Activated naive CD4-positive, alpha-beta T cell (primary cell): ENCODE measurements at places on chromosomes 6 and 20.

DNA sequence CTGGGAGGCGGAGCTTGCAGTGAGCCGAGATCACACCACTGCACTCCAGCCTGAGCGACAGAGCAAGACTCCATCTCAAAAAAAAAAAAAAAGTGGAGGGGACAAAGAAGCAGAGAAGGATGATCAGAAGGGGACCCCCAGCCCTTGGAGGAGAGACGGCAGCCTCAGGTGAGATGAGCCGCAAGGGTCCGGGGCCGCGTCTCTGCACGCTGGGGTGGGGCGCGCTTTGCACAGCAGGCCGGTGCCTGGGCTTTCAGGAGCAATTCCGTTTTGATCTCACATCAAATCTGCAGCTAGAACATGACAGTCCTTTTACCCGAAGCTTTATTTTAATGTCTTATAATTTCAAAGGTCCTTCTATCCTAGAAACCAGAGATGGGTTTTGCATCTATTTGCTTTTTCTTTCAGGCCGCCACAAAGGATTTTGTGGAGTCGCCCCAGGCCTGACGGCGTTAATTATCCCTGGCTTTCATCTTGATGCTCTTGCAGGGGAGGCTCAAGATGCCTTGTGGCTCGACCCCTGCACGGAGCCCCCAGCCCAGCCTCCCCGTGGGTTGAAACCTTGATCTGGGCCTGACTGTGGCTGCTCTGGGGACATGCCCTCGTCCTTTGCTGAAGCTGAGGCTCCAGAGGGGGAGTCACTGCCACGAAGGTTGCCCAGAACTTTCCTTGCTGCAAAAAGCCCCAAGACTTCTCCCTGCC is 17.3 kb downstream of the HRH3 start:
- no peak for DNase-seq

DNA sequence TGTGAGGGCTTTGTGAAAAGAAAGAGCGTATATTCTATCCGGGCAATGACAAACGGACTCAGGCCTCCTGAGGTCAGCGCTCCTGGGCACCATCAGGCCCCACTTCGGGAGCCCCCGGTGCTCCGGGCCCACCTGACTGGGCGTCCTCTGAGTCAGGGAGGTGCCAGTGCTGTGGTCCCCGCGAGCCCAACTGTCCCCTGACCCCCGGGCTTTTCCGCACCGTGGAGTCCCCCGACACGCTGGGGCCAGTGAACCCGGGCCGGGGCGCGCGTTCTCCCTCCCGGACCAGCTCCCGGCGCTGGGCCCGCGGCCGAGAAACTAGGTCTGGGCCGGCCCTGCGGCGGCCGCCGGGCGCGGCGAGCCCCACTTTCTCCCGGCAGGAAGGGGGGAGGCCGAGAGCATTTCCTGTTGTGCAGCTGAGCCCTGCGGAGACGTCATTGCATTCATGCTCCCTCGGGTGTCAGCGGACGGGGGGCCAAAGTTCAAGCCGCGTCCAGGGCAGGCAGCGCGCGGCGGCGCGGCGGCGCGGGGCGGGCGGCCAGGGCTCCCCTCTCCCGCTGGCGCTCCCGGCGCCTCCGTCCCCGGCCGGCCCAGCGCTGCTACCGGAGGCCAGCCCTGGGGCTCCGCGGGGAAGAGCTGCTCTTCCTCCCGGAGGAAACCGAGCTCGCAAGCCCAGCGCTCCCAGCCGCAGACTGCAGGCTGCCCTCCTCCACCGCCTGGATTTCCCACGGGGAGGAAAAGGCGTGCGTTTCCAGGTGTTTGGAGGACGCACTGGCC is 18.3 kb downstream of the HIVEP2 start:
- DNase-seq, result peak; percentile 63

DNA sequence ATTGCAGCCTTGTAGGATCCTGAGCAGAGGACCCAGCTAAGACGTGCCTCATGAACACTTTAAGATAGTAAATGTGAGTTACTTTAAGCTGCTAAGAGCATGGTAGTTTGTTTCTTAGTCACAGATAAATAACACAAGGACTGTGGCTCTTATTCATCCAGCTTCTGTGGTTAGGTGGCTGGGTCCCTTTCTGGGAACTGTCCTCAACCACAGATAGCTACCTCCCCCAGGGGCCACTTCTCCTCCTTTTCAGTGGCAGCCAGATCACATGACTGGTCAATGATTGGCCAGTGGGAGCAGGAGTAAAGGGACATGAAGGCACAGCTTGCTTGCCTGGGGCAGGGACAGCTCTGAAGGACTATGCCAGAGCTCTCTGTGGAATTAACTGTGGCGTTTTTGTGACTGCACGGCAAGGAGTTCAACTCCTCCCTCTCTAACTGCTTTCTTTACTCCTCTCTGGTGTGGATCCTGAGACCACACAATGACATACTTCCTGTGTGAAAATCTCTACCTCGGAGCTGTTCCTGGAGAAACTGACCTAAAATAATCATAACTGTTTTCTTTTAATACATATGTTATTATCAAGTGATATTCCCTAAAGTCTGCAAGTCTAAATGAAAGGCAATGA is 76.5 kb downstream of the NRN1 start:
- no peak for DNase-seq

- no peak for DNase-seq
Observed at GRCh38 chr6:9499709-9500108, 915.2 kb downstream of the TFAP2A start.

GRCh38 chr6:19159089-19159488 is 678.1 kb upstream of the ID4 start:
- DNase-seq, result no peak

GRCh38 chr6:21118216-21118780 is 475.3 kb upstream of the SOX4 start:
- no peak for DNase-seq

DNA sequence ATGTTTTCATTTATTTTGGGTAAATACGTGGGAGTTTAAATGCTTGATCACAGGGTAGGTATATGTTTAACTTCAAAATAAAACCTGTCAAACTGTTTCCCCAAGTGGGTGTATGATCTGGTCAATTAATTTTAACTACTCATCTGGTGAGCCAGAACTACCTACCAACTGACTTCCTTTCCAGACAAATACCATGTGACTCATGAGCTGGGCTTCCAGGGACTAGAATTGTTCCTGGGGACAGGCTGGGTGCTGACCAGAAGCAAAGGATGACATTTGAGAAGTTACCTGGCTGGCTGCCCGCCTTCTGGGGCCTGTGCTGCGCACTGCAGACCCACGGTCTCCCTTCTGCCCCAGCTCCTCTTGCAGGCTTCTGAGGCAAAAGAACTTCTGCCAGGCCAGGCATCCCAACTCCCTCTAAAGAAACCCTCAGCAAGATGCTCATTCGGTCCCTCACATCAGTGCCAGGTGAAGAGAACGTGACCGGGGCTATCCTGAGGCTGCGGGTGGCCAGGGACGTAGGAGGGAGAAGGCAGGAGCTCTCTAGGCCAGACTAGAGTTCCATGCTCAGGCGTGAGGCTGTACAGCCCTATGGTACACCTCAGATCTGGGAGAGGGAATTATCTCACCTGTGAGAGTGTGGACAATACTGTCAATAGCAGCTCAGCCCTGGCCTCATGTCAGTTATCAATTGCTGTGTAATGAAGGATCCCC is 103.6 kb downstream of the JPH2 start:
- no peak for DNase-seq

- DNase-seq, result no peak
Observed at GRCh38 chr20:25584905-25585704, at the start of gene NINL. Gene NINL (minus strand): TSS chr20:25585531. CDS start chr20:25526587, 58,944 bp downstream.

- DNase-seq, result no peak
Observed at GRCh38 chr6:82588859-82589412, 225.3 kb downstream of the TPBG start.

GRCh38 chr20:20553541-20553940 is 158.9 kb downstream of the RALGAPA2 start:
- DNase-seq, result no peak

- DNase-seq, result no peak
Observed at GRCh38 chr20:32440069-32440757, 82.1 kb downstream of the ASXL1 start.

DNA sequence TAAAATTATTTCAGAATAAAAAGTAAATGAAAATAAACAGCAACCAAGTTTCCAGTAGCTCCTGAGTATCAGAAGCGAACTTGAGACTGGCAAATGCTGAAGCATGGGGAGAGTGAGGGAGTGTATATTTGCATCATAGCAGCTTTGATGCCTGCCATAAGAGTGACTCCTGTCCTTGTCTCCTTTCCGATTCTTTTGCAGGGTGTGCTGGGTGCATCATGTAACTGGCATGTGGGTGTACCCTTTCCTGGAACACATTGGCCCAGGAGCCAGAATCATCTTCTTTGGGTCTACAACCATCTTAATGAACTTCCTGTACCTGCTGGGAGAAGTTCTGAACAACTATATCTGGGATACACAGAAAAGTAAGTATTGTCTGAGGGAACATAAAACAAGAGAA is 117.4 kb downstream of the ADAT2 start:
- no peak for DNase-seq

GRCh38 chr6:139010674-139011073 is 17.9 kb upstream of the ABRACL start:
- DNase-seq, result no peak

GRCh38 chr6:108581932-108582475 is 21.3 kb downstream of the FOXO3 start:
- no peak for DNase-seq

DNA sequence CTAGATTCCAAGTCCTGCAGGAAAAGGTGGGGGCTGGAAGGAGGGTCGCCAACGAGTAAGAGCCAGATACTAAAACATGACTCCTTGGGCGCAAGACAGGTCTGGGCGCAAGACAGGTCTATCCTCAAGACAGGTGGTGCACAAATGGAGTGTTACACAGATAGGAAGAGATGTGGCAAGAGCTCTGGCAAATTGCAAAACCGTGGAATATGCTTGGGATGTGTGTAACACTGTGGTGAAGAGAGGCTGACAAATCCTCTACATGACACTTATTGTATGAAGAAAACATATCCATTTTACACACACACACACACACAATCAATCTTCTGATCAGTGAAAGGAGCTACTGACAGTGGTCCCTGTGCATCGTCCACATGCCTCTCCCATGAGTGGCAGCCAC is 77.6 kb downstream of the TBC1D7 start:
- DNase-seq, result no peak

DNA sequence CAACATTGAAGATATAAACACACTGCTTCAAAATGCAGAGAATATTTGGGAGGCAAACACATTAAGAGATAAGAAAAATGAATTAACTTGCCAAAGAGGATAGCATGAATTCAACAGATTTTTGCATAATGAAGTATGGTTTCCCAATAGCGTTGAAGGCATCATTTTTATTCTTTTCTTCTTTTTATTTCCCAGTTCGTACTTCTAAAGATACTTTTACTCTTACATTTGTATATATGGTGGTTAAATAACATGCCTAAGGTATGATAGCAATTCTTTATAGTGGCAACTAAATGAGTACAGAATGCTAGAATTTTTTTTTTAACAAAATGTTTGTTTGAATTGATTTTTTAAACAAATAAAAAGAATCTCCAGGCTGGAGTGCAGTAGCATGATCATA is 473.4 kb upstream of the MARCKS start:
- no peak for DNase-seq

DNA sequence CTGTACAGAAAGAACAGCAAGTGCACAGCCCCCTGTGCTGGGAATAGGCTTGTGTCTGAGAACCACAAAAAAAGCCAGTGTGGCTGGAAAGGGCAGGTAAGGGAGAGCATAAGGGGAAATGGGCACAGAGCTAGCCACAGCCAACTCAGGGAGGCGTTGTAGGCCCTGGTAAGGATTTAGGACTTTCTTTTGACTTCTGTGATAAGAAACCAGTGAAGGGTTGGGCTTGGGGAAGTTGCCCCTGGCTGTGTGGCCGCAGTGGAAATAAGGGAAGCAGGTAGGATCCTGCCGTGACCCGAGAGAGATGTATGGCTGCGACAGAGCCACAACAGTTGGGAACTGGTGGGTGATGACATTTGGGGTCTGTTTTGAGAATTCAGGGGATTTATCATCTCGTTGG is 30.0 kb upstream of the PHACTR2 start:
- no peak for DNase-seq

DNA sequence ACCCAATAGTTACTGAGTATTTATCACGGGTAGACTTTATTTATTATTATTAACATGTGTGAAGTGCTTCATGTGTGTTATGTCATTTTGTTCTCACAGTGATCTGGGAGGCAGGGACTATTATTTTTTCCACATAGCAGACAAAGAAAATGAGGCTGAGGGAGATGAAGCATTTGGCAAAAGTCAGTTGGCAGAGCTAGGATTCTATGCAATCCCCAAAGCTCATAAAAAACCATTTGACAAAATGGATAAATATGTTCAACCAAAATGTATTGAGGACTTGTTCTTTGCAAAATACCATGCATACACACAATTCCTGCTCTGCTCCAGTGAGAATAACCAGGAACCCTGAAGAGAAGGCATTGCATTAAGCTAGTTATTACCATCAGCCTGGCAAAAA is 184.4 kb downstream of the HS3ST5 start:
- no peak for DNase-seq

- no peak for DNase-seq
Observed at GRCh38 chr6:128230267-128230989, 290.0 kb downstream of the PTPRK start.

- no peak for DNase-seq
Observed at GRCh38 chr6:121838842-121839241, 403.4 kb downstream of the GJA1 start.

DNA sequence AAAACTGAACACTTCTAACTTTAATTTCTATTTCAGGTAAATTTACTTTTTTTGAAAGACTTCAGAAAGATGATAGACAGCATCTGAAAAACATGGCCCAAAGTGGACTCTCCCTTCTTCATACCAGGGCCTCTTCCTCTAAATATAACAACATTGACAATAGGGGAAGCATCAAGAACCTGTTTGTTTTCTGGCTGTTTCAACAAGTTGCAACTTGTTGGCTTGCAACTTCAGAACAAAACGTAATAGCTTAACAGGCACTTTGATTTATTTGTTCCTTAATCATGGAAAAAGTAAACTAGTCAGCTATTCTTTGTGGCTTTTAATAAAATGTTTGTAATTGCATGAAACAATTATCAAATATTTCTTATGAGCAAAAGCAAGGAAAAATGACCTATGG is 34.3 kb downstream of the RGS17 start:
- no peak for DNase-seq

GRCh38 chr20:49415668-49416044 is 66.8 kb downstream of the KCNB1 start:
- DNase-seq, result no peak

GRCh38 chr20:42082611-42083010 is 464.4 kb upstream of the CHD6 start:
- no peak for DNase-seq

GRCh38 chr20:53948383-53949318 is 121.7 kb downstream of the BCAS1 start:
- DNase-seq, result no peak

DNA sequence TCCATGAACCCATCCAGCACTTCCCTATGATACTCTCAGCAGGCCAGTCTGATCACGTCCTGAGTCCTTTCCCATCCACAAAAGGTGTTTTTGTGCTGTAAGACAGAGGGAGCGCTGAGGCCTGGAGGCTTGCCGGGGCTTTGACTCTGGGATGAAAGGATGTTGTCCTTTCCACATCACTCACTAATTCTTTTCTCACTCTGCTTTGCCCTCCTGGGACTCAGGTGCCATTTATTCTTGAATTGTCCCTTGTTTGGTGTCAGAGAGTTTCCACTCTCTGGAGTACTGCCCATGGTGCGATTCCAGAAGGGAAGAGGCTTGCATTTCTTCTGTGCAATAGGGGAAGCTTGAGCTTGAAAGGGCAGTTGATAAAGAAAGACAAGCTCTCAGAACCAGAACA is 15.3 kb upstream of the TUBB2B start:
- no peak for DNase-seq

- no peak for DNase-seq
Observed at GRCh38 chr20:44273231-44274215, 26.4 kb downstream of the GDAP1L1 start.

- no peak for DNase-seq
Observed at GRCh38 chr20:57655809-57656155, 35.6 kb upstream of the ZBP1 start.
